ENCODE measurements at places on chromosomes 11 and 22. TPM values are rescaled to one million over a fixed set of nuclear protein-coding genes. Genes with fewer than 3 reads are reported as not detected.

ACRV1 gene
- not detected for total RNA-seq

TSSK2 gene
- total RNA-seq, result not detected

ADORA2A gene
- 8.4 TPM for total RNA-seq

FAR1 gene
- 130 TPM for total RNA-seq

KDM4E gene
- total RNA-seq, result not detected

MYO7A gene
- total RNA-seq, result 16.7 TPM

GRM5 gene
- total RNA-seq, result 0.13 TPM

DNA sequence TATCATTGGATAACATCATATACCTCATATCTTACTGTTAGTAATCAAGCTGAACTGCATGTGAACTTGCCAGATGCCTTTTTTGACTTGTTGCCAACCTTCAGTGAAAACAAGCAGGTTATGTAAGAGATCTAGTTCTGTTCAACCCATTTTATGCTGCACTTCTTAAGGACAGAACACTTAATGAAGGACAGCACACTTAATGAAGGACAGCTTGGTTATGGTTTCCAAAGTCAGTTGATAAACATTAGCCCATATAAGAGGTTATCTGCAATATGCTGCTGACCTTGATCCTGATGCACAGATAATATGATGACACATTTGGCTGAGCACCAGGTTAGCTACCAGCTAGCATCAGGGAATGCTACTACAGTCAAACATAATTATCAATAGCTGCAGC, 358.7 kb upstream of the PDGFD start:
- no peak for DNase-seq

- no peak for DNase-seq
Observed at GRCh38 chr11:111729831-111730311, 36.3 kb downstream of the PPP2R1B start.

- no peak for DNase-seq
Observed at GRCh38 chr22:45991098-45991497, 14.1 kb upstream of the WNT7B start.

GRCh38 chr11:64848214-64848825, 3.9 kb upstream of the CDC42BPG start:
- DNase-seq, result no peak

GRCh38 chr22:45948081-45948648, 28.8 kb downstream of the WNT7B start:
- no peak for DNase-seq

DNA sequence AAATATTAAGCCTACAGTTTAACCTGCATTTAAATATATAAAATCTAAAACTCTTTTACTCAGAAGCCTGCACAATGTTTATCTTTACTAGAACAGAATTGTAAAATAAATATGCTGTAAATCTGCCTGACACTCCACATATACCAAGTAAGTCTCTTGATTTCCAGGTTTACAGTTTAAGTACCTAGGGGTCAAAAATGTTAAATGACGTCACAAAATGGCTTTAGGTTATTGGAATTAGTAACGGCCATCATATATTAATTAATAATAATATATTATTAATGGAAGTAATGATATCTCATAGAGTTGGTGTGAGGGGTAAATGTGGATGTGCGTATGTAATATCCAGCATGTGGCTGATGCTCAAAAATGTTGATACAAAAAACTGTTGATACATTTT, 114.8 kb upstream of the ANO5 start:
- DNase-seq, result no peak

DNA sequence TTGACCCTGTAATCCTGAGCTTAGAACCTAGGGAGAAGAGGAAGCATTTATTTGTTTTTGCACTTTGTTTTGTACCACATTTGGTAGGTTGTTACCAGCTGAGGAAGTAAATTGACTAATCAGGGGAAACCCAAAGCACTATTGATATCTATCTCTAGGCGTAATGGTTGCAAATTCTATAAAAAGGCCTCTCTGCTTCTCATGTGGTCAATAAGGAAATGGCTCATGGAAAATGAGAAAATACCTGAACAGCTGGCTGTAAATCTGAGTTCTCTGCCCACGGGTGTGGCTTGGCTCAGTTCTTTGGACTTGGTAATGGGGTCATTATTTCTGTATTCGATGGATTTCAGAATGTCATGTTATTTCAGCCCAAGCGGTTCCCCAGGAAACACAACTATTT, 42.4 kb downstream of the BARX2 start:
- DNase-seq, result no peak

DNA sequence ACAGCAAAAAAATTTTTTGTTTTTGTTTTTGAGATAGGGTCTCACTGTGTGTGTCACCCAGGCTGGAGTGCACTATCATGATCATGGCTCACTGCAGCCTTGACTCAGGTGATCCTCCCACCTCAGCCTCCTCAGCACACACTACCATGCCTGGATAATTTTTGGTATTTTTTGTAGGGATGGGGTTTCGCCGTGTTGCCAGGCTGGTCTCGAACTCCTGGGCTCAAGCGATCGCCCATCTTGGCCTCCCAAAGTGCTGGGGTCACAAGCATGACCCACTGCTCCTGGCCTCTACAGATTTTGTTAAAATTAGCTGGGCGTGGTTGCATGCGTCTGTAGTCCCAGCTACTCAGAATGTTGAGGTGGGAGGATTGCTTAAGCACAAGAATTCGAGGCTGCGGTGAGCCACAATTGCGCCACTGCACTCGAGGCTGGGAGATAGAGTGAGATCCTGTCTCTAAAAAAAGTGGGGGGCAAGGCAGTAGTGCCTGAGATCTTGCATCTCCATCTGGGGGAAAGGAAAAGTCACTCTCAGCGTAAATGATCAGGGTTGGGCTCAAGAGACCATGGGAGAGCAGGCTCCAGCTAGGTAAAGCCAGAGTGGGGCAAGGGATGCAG, 10.6 kb upstream of the DGKZ start:
- DNase-seq, result no peak

- no peak for DNase-seq
Observed at GRCh38 chr22:45931042-45931441, 45.9 kb downstream of the WNT7B start.

DNA sequence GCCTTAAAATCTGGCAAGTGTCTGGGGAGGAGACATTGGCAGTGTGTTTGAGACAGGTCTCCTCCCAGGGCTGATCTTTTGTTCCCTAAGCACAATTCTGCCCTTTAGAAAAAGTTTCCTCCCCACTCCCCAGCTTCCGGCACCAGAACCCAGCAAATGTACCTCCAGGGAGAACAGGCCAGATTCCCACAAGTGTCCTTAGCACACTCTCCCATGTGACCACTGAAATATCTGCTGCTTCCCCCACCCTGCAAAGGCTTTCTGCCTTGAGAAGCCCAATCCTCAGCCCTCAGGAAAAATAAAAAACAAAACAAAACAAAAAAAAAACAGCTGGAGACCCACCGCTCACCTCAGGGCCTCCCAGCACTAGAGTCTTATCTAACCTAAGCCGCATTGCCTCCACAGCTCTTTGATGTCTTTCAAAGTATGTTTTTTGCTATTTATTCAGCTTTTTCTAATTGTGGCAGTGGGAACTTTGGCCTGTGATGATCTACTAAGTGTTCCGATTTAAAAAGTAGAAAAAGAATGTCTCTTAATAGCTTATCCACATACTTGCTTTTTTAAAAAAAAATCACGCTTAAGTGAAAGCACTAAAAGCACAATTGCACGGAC, 29.0 kb upstream of the FBLN1 start:
- DNase-seq, result peak; percentile 51

GRCh38 chr11:5809122-5809519, 397 bp downstream of the OR52N2 start:
- DNase-seq, result no peak

- no peak for DNase-seq
Observed at GRCh38 chr11:72635309-72635915, 38.8 kb downstream of the PDE2A start.

DNA sequence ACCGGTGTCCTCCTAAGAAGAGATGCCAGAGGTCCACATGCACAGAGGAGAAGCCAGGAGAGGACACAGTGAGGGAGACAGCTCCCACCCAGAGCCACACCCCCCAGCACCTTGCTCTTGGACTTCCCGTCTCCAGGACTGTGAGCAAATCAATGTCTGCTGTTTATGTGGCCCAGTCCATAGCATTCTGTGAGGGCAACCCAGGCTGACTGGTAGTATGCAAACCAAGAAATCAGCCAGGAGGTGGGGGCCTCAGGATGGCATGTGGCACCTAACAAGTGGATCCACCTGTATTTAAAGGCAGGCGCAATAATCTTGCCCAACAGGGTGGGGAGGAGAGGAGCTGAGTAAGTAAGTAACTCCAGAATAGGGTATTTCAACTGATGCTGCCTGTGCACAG, 136.4 kb downstream of the BRD1 start:
- peak; percentile 13 for DNase-seq

DNA sequence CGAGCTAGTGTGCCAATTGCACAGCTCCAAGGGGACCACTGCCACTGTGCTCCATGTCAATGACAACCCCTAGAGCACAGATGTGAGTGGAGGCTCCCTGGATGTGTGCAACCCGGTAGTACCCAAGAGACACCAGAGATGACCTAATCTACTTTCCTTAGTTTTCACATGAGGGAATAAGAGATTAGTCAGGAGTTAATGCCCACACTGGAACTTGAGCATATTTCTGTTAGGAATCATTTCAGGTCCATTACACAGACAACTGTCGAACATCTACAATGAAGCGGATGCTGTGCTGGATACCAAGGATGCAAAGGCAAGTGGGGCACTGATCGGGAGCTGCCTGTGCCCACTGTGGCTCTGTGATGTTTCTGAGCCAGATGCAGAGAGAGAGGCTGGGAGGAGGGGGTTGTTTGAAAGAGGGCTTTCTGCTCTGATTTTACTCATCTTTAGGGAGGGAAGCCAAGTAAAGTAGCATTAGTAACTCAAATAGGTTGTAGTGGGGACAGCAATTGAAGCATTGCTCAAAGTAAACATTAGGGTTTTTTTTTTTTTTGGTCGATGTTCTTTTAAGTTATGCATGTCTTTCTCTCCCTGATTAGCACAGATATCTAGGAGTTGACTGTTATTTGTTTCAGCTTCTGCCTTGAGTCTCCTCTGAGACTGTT, 82.5 kb upstream of the SORL1-AS1 start:
- no peak for DNase-seq

GRCh38 chr11:64049509-64049908, 13.8 kb downstream of the FLRT1 start:
- no peak for DNase-seq

DNA sequence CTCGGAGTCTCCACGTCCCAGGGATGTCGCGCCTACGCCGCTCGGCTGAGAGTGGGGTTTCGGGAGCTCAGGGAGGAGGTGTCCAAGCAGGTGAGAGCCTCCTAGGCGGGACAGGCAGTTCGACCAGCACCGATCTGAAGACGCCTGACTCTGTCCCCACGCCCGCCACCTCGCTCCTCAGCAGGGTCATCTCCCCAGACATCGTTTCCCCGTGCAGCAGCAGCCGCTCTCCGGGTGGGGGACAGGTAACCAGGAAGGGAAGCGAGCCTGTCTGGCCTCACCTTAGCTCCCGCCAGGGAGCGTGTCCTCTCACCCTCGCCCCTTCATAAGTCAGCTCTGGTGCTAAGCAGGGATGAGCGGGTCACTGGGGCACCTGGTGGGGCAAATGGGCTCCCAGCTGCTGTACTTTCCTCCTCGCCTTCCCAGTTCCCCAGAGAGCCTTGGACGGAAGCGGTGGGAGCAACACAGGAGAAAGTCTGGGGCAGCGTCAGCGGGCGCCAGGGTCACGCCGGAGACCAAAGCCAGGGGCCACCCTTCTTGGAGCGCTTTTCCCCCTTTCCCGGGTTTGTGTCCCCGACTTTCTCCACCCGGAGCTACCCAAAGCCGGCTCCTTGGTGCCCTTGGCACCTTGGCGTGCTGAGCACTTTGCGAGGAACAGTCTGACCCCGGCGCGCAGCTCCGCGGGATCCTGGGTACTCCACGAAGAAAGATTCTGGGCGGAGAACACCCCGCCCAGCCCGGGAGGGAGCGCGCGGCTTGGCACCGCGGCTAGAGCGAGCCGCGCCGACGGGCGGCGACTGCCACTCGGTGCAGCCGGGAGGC, 1.6 kb downstream of the SPON1 start:
- no peak for DNase-seq

DNA sequence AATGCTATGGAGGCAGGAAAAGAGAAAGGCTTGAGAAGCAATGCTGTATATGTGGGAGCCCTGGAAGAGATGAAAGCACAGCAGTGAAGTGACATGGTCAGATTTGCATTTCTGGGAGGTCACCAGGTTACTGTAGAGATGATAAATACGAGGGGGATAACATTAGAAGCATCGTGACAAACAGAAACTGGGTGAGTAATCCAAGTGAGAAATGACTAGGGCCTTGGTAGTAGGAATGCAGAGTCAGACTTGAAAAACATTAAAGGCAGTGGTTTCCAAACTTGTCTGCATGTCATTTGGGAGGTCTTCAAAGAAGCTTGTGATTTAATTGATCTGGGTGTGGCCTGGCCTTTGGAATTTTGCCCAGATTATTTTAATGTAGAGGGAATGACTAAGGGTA, 43.9 kb downstream of the CCDC34 start:
- no peak for DNase-seq

- no peak for DNase-seq
Observed at GRCh38 chr22:40415531-40416266, 45.3 kb downstream of the SGSM3 start.

DNA sequence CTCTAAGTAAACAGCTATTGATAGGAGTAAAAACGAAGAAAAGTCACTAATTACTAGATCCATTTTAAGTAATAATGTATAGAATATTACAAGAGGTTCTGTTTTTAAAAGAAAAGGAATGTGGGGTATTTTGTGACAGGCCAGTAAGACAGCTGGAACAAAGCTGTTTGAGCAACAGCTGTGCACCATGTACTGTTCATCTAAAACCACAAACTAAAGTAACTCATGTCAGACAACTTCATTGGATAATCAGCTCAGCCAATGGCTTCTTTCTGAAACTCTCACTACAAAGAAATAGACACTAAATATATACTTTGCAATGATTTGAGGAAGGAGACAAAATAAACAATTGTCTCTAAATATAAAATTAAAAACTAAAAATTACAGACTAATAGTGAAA, 16.1 kb downstream of the RRAS2 start:
- no peak for DNase-seq

GRCh38 chr11:3226846-3227567, 5.2 kb downstream of the MRGPRE start:
- no peak for DNase-seq

- DNase-seq, result no peak
Observed at GRCh38 chr11:12024254-12024926, 16.0 kb upstream of the DKK3 start.

DNA sequence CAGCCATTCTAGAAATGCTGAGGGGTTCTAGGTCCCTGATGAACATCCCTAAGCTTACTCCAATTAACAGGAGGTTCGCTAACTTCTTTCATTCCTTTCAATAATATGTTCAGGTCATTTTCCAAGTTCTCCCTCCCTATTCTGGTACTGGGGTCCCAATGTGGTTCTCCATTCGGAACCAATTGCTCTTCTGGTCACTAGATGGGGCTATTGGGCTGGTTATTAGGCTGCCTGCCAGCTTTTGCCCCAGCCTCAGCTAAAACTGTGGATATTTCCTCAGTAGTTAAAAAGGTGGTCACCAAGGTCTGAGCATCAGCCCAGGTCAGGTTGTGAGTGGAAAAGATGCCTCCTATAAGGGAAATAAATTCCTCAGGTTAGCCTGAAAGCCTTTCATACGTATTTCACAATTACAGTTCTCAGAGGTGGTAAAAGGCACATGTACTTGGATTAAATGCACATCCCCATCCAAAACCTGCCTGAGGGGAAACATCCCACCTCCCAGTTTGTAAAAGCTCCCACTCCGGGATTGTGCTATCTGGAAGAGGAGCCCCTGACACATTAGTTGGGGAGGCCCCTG, 161.1 kb upstream of the CCDC179 start:
- no peak for DNase-seq
